Dermis blood vessel endothelial cell (primary cell): ENCODE measurements at places on chromosomes 1 and 21. TPM values are rescaled to one million over a fixed set of nuclear protein-coding genes. Genes with fewer than 3 reads are reported as not detected.

GRCh38 chr1:166032572-166033371 is 134.0 kb downstream of the FAM78B start:
- no peak for DNase-seq

The HSD11B1 gene
- not detected in 2 replicates for total RNA-seq

The CYP4A11 gene
- total RNA-seq: not detected in 2 replicates

The HSPA6 gene
- total RNA-seq: 0.17 and 0.42 TPM in 2 replicates

DNA sequence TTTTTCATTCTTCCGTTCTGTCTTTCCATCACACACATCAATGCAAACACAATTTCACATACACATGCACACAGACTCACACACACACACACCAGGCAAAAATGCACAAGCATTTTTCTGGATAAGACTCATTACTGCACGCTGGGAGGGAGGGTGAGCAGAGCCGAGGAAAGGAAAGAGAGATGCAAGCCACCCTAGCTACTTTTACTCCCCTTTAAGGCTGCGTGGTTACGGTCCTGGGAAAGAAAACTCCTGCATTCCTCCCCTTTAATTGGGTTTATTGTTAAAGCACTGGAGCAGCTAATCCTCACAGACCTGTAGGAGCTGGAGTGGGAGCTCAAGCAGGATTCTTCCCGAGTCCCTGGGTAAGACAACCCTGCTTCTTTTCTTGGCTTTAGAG is at the start of gene CAMK1G:
Gene CAMK1G (plus strand): TSS at position 307 of the 400 bp plus-strand sequence. CDS start 11,270 bp downstream, outside the sequence.
- DNase-seq: no peak

DNA sequence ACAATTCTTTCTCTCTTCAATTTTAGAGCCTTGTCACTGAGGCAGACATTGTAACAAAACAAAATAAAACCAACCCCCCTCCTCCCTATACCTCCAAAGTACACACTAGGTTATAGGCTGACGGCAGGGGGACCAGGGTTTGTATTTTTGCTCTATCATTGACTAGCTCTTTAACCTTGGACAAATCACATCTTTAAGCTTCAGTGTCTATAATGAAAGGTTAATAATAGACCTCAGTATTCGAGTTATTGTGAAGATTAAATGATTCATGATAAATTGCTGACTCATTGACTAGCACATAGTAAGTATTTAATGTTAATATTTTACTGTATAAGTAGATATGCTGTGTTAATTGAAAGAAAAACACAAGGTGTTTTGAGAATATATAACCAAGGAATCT is 1267.6 kb upstream of the ADGRL2 start:
- DNase-seq: no peak

DNA sequence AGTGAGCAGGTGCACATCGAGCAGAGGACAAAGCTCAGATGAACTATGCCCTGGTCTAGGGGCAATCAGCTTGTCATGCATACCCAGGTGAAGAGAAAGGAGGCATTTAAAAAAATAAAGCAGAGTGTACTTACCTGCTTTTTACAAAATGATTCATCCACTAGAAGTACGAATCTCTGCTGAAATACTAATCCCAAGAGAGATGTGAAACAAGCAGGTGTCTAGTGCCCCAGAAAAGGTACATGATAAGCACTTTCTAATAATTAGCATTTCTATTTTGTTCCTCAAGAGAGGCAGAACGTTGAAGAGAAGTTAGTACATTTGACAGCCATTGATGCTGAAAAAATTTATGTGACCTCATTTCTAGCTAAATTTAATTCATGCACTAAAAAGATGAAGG is 31.1 kb downstream of the CHODL start:
- DNase-seq: no peak
